NCI-H1092 treated with DMSO at 0.1 percent for 48 hours (cell line): ENCODE measurements at places on chromosomes 16 and 17.

GRCh38 chr17:19781488-19782458 lies 33.7 kb upstream of the ALDH3A1 start:
- no peak for DNase-seq

- DNase-seq: no peak
Observed at GRCh38 chr17:16419074-16419928, 3.9 kb downstream of the TRPV2 start.

DNA sequence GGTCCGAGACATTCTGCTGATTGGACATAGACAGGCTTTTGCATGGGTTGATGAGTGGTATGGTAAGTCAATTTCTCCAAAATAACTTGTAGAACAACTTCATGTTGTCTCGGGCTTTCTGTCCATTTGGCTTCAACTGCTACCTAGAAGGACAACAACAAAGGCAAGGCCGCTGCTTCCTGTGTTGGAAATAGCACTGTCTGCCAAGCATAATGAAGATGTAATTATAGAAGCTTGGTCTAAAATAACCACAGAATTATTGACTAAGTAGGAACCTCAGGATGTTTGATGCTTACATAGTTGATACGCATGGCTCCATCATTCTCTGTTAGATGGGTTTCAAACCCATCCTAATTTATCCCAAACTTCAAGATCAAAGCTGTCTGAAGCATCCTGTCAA lies 42.3 kb upstream of the NOL11 start:
- no peak for DNase-seq

GRCh38 chr17:45914047-45914717 lies 19.8 kb downstream of the MAPT start:
- DNase-seq: no peak

- no peak for DNase-seq
Observed at GRCh38 chr16:70656712-70657263, 10.4 kb downstream of the IL34 start.

GRCh38 chr16:7653746-7654461 lies 321.3 kb downstream of the RBFOX1 start:
- no peak for DNase-seq

- DNase-seq: no peak
Observed at GRCh38 chr16:14634389-14634725, 1.6 kb downstream of the BFAR start.

DNA sequence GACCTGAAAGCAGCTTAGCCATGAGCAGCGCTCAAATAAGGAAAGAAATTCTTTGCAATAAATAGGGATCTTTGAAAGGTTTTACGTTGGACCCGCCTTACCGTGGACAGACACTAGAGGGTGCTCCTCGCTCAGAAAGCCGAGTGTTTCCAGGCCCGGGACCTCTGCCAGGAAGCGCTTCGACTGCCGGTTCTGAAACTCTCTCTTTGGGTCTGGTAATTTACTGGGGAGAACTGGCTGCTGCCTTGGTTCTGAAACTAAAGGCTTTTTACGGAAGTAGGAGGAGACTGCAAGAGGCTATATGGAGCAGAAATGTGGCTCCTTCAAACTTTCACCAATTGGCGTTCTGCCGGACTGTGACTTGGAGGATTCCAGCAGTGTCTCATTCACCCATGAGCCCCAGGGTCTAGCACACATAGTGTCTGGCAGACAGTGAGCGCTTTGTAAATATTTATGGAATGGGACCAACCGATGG lies 45.6 kb upstream of the HOXB9 start:
- peak; percentile 43 for DNase-seq

- no peak for DNase-seq
Observed at GRCh38 chr16:10839279-10839666, 20.7 kb upstream of the TVP23A start.

- peak; percentile 7 for DNase-seq
Observed at GRCh38 chr17:7651665-7652387, 1.1 kb downstream of the ATP1B2 start.

GRCh38 chr16:725463-726187 lies 618 bp downstream of the CCDC78 start:
- DNase-seq: no peak

GRCh38 chr16:50743581-50744225 lies 1.8 kb downstream of the CYLD start:
- DNase-seq: no peak

DNA sequence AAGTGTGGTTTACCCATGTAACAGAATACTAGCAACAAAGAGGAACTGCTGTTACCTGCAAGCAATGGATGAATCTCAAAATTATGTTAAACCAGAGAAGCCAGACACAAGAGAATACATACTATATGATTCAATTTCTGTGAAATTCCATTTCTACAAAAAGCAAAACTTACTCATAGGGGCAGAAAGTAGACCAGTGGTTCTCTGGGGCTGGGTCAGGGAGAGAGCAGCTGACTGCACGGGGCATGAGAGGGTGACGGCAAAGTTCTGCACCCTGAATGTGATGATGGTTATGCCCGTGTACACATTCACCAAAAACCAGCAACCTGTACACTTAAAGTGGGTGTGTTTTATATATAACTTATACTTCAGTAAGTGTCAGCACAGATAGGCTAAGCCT lies 3.1 kb downstream of the ZNF843 start:
- DNase-seq: no peak

DNA sequence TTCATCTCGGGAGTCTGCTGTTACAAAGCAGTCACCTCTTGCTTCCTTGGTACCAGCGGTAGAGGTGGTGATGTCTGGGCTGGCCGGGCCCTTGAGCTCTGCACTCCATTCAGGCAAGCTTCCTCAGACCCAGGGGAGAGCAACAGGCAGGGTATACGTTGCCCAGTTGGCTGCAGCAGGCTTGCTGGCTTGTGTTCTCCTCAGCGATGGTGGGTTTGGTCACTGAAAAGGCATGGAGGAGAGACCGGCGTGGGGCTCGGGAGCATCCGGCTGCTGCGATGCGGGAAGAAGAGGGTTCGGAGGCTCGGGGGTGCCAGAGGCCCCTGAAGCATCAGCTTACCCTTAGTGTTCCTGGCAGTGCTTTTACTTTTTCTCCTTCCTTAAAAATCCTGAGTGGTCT lies 25.8 kb downstream of the SAP30BP start:
- no peak for DNase-seq

- no peak for DNase-seq
Observed at GRCh38 chr16:12153662-12154061, 177.1 kb downstream of the SNX29 start.

DNA sequence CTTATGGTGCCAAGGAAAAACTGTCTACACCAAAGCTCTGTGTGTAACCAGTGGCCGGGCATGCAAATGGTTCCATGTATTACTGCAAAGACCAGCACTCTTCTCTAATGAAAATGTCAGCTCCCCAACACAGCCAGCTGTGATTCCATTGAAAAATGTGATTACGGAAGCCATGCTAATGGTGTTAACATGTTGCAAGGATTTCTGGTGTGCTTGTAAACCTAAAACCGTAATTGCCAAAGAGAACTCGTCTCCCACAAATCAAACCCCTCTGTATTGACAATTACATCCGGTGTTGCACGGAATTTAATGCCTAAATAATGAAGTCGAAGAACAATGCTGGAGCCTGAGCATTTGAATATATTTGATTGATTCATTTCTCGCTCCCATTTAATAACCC lies 351.7 kb downstream of the NPIPA8 start:
- DNase-seq: no peak

GRCh38 chr16:19003935-19004334 lies 20.2 kb downstream of the TMC7 start:
- no peak for DNase-seq

- DNase-seq: no peak
Observed at GRCh38 chr16:20911361-20911760, 10.8 kb downstream of the LYRM1 start.

- peak; percentile 23 for DNase-seq
Observed at GRCh38 chr16:23408823-23409298, 44.1 kb downstream of the COG7 start.

GRCh38 chr16:51151435-51151960 lies 428 bp upstream of the SALL1 start:
- DNase-seq: peak; percentile 89

DNA sequence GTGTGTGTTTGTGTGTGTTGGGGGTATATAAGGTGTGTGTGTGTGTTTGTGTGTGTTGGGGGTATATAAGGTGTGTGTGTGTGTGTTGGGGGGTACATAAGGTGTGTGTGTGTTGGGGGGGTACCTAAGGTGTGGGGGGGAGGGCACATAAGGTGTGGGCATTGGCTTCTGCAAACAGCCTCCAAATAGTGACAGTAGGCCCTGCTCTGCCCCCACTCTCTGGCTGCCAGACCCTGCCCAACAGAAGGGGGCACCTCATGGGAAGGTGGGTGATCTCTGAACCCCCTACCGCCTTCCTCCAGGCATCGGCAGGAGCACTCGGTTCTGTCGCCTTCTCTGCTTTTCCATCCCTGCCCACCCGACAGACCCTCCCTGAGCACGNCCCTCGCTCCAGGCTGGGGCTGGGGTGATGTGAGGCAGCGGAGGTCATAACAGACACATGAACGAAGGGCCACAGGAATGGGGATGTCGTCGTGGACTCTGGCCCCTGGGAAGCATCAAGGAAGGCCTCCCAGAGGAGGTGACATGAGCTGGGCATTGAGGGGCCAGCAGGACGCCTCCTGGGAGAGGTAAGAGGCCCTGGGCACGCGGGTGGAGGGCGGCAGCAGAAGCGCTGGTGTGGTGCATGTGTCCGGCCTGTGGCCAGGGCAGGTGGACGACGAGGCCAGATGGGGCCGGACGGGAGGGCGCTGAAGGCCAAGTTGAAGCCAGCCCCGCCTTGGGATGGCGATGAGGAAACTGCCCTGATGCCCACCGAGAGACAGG lies 136.6 kb upstream of the RPH3AL start:
- DNase-seq: no peak

DNA sequence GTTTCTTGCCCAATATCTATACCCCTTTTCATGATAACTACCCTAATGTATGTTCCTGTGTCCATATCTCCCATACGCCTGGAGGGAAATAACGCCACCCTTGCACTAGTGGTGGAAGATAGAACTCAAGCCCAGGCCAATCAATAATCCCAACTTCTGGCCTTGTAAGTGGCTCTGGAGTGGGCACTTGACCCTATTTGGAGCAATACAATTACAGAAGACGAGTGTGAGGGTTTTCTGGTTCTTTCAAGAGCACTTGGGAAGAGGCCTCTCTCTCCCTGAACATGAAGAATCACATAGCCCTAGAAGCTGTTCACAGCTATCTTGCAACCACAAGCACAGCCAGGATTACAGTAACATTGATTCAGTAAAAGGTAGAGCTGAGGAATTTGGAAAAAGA lies 217.9 kb downstream of the RAB11FIP4 start:
- no peak for DNase-seq

GRCh38 chr17:79796444-79796762 lies 474 bp downstream of the CBX8 start:
- no peak for DNase-seq

DNA sequence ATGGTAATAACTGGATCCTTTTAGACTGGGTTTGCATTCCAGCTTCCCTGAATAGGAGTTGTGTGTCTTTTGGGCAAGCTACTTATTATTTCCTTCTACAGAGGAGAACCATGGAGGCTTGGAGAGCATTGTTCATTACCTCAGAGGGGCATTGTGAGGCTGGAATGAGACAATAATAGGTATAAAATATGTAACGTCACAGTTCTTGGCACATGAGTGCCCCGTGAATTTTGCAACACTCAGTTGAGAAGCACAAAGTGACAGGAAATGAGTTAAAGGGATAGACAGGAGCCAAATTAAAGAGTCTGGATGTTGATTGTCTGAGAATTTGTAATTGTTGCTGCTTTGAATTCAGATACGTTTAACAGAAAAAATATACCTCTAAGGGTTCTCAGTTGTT lies 92.2 kb downstream of the CDH8 start:
- DNase-seq: no peak

DNA sequence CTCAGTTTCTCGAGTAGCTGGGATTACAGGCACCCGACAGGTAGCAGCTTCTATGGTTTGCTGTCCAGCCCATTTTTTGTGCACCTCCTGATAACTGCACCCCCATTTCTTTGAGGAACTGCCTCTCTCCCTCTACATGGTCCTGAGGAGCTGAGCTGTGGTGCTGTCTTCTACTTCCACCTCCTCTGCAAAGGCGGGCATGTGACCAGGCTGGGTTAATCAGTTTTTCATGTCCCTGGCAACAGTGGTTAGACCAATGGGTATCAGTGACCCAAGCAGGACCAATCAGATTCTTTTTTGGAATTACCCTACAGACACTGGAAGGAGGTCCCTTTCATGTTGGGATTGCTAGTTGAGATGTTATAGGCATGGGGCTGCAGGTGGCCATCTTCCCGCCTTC lies 41.3 kb downstream of the TBX21 start:
- DNase-seq: no peak

DNA sequence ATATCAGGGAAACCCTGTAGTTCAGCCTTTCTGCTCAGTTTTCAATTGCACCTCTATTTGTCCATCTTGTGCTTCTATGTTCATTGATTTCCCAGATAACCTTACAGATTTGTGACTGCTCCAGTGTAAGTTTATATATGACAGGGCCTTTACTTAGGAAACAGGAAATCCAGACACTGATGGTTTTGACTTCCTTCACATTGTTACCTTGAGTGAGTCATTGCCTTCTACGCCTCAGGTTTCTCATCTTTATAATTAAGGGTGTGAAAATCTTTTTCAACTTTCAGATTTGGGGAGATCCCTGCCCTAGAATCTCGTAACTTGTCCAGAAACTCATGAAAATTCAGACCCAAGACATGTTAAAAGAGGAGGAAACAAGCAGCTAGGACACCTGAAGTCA lies 342.4 kb upstream of the TBX2 start:
- DNase-seq: no peak

- no peak for DNase-seq
Observed at GRCh38 chr17:11627301-11627940, 29.2 kb downstream of the DNAH9 start.

DNA sequence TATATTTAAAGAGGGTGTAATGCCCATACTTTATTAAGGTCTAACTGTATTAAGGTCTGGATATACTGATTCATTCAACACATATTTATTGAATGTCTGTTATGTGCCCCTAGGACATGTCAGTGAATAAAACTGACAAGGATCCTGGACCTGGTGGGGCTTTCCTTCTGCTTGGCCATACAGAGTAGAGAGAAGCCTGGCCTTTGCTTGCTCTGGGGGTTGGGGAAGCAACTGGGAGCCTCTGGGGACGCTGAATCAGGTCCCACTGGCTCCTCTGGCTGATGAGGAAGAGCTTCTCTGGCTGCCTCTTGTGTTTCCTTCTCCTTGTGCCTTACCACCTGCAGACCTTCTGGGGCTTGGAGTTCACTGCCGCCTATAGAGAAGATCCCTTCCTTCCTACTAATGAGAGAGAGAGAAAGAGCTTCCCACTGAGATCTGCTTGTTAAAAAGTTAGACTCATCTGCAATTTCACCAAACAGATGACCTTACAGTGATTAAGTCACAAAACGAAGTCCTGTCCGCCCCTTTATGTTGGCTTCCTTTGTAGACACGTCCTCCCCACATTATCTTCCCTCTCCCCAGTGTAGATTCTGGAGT lies 49.7 kb downstream of the MSI2 start:
- no peak for DNase-seq

DNA sequence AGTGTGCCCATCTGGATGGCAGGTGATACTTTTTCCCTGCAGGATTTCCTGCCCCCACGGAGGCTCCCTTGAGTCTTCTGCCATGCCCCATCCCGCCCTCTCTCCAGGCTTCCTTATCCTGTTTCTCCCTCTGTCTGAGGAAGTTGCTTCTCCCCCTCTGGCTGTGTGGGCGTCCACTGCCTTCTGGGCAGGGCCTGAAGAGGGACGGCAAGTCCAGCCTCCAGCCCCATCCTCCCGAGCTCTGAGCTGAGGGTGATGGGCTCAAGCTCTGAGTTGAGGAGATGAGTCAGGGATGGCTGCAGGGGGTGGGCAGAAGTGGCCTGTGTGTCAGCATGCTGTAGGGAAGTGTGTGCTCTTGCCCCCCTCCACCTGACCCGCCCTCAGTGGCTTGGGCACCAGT lies 14.2 kb upstream of the RAP1GAP2 start:
- DNase-seq: no peak
